ENCODE measurements at places on chromosomes 1 and 21. TPM values are rescaled to one million over a fixed set of nuclear protein-coding genes. Genes with fewer than 3 reads are reported as not detected.

Gene OR2M3
- total RNA-seq, result not detected

Gene GJA4
- not detected for total RNA-seq

Gene TMEM234
- total RNA-seq, result 10.0 TPM

Gene NR1I3
- not detected for total RNA-seq

Gene UMODL1
- total RNA-seq, result not detected

Data from IMR-90 (cell line).